ENCODE measurements at places on chromosomes 2 and 18. TPM values are rescaled to one million over a fixed set of nuclear protein-coding genes. Genes with fewer than 3 reads are reported as not detected.

GRCh38 chr2:120177001-120177621 is 46.1 kb downstream of the TMEM185B start:
- DNase-seq, result no peak

DNA sequence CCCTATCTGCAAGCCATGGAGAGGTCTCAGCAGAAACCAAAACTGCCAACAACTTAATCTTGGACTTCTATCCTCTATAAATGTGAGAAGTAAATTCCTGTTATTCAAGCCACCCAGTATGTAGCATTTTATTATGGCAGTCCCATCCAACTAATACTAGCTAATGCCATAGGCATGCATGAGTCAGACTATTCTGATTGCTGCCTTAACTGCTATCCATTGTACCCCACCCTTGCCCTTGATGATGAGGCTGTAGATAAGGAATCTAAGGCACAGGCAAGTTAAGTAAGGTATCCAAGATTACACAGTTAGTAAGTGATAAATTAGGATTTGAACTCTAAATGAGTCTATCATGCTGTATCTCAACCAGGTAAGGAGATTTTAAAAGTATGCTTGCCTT is 223.0 kb downstream of the UBE2E3 start:
- no peak for DNase-seq

DNA sequence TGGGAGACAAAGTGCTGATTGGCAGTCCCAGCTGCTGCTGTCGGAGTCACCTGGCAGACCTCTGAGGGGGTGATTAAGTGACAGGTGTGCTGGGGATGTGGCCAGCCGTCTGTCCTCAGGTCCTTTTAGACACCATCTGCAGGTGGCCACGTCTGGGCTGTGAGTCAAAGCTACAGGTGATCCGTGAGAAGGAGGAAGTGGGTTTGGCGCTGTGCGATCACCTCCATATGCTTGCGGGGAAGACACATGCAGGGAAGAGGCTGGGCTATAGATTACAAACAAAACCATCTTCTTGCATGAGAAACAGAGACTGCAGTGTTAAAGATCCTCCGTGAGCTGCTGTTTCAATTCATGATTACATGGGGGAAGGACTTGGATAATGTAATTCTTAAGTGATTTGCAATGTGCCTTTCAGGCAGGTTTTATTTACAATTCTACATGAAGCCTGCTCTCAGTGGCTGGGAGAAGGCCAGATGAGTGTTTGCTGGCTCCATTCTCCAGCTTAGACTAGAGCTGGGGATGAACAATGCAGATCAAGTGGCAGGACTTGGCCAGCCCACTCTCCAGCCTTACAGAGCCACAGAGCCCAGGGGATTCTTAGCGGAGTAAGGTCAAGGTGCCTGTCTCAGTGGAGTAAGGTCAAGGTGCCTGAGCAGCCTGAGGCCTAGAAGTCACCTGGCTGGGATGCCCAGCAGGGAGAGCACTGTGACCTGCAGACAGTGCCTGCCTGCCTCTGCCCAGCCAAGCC is 87.8 kb downstream of the LYPD1 start:
- DNase-seq, result no peak

DNA sequence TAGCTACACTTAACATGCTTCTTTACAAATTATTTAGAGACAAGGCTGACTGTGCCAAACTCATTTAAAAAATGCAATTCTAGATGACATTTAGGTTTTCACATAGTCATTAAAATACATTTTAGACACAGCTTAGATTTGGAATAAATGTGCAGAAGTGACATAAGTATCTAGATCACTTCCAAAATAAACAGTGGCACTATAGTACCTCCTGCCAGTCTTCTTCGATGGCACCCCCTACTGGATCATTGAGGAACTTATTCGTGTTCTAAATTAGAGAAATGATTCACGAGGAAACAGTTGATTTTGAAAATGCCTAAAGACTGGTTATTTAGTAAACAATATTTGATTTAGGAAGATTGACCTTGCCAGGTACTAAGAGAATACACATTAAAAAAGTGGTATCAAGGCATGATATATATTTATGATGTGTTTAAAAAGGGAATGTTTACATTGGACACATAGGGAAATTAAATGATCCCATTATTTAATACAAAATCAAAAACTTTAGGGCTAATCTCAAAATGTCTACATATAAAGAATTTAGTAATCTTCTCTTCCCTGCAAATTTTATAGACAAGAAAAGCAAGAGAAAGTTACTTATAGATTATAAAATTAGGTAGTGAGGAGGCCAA is 323.9 kb downstream of the XIRP2 start:
- DNase-seq, result no peak

- DNase-seq, result no peak
Measured at GRCh38 chr2:162196638-162197037, 44.6 kb upstream of the GCG start.

ARL6IP6 gene
- 38.2 TPM for total RNA-seq
